Esophagus muscularis mucosa (tissue), 4 donors: ENCODE measurements at places on chromosomes 5 and 9. TPM values are rescaled to one million over a fixed set of nuclear protein-coding genes. Genes with fewer than 3 reads are reported as not detected.

- no peaks in the 10 kb centered on the region for H3K4me1 ChIP-seq
- DNase-seq, result no peak
- no peaks in the 10 kb centered on the region for H3K27me3 ChIP-seq
- no peak overlapping the region for H3K27ac ChIP-seq
These were observed 724.8 kb upstream of the RIOK2 start for GRCh38 chr5:97907646-97908400.

DNA sequence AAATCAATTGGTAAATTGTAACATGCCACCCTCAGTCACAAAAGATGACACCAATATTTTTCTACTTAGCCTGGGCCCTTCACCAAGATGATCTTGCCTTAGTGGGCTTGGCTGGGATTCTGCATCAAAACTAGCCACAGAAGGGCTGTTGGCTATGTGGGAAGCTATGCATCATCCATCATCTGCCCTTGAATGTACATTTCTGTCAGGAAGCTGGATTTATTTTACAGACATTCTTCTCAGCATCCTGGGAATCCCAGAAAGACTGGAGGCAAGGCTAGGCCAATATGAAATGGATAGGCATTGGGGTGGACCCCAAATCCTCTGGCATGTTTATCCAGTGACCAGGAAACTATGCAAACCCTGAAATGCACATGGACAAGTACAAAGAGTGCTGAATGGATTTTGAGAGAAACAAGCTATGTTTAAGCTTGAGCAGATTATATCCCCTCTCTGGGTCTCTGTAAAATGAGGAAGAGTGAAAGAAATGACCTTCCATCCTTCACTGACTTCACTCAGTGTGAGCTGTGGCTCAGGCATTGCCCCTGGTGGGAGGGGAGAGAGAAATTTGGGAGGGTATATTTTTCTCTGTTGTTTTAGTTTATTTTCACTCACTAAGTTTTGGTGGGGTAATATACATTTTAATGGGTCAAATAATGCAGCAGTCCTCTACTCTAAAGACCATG is 283.6 kb downstream of the EBF1 start:
- no peaks in the 10 kb centered on the region for H3K27me3 ChIP-seq
- DNase-seq, result peak; percentile 57
- no peaks in the 10 kb centered on the region for H3K36me3 ChIP-seq

GRCh38 chr9:105205787-105206495 is 38.5 kb upstream of the SLC44A1 start:
- H3K4me1 ChIP-seq, result peaks cover 22% of the 10 kb centered on the region
- H3K36me3 ChIP-seq, result no peaks in the 10 kb centered on the region
- no peaks in the 10 kb centered on the region for H3K27me3 ChIP-seq
- DNase-seq, result no peak
- peak overlapping the region; percentile 78 for H3K27ac ChIP-seq
- no peak overlapping the region for H3K4me3 ChIP-seq

DNA sequence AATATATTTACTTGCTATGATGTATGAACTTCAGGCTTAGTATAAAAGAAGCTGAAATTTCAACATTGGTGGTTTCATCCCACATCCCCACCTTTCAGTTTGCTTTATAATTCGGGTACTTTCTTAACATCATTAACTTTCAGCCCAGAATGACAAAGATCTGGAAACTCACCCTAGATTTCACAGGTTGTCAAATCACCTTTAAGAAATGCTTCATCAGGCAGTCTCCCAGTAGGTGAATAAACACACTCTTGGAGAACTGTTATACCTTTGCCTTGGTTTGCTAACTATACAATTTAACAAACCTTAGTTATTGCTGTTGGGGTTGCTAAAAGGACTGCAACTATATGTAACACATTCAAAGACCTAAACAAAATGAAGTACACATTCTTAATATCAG is 54.4 kb downstream of the MLANA start:
- H3K27me3 ChIP-seq, result no peaks in the 10 kb centered on the region
- H3K4me3 ChIP-seq, result no peak overlapping the region
- no peaks in the 10 kb centered on the region for H3K36me3 ChIP-seq
- H3K4me1 ChIP-seq, result peaks cover 8% of the 10 kb centered on the region
- no peak overlapping the region for H3K27ac ChIP-seq
- DNase-seq, result no peak

SLC45A2 gene
- total RNA-seq, result not detected

DNA sequence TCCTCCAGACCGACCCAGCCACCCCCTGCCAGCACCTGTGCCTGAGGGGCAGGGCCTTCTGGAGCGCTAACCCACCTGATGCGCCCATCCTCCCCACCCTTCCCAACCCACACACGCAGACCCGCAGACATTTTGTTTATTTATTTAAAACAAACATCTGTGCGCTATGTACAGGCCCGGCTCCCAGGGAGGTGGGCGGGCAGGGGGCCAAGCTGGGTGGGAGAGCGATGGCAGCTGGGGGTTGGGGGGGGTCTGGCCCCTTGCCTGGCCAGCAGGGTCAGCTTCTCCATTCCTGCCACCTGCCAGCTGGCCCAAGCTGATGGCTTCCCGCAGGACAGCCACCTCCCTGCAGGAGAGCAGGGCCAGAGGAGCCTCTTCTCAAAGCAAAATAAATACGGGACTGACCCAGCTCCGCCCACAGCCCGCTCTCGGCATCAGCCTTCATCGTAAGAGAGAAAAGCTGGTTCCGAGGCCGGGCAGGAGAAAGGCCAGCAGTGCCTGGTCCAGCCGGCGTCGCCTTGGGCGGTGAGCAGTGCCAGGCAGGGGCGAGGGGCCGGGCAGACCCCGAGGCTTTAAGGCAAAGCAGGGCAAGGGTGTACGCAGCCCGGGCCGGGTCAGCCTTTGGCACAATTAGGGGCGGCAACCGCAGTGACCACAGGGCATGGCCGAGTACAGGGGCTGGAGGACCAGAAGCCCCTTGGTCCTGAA is 10.9 kb upstream of the CLIC3 start:
- peaks cover 12% of the 10 kb centered on the region for H3K4me1 ChIP-seq
- no peak for DNase-seq
- peaks cover 12% of the 10 kb centered on the region for H3K36me3 ChIP-seq

DNA sequence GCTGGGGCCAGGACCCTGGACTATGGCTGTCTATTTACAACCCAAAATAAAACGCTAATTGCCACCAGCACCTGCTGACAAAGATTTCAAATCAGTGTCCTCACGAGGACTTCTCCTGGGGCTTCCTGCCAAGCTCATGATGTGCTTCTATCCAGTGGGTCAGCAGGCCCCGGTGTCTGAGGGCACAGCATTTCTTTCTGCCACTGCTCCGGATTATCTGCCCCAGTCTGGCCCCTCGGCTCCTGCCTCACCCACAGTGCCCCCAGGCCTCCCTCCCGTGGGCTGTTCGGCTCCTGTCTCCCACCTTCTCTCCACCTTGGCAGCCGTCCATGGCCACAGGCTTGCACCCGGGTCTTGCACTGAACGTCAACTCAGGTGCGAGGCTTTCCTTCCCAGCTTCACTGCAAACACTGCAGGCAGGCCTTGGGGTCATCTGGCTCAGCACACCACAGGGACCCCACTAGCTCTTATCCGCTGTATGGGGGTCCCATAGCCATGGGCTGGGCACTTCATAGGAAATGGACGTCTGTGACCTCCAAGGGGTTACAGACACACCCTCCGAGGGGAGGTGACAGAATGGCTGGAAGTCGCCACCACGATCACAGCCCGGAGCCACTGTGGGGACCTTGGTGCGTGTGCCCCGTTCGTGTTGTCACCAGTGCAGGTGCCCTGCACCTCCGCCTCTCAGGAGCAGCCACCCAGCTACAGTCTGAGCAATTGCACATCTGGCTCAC is 43.8 kb upstream of the FCN1 start:
- H3K4me1 ChIP-seq, result peaks cover 6% of the 10 kb centered on the region
- no peaks in the 10 kb centered on the region for H3K36me3 ChIP-seq
- no peak overlapping the region for H3K27ac ChIP-seq

- no peak for DNase-seq
- H3K4me1 ChIP-seq, result no peaks in the 10 kb centered on the region
- no peak overlapping the region for H3K4me3 ChIP-seq
These were observed 93.1 kb upstream of the FTMT start for GRCh38 chr5:121758615-121759014.

PRUNE2 gene
- 586 TPM for total RNA-seq

DNA sequence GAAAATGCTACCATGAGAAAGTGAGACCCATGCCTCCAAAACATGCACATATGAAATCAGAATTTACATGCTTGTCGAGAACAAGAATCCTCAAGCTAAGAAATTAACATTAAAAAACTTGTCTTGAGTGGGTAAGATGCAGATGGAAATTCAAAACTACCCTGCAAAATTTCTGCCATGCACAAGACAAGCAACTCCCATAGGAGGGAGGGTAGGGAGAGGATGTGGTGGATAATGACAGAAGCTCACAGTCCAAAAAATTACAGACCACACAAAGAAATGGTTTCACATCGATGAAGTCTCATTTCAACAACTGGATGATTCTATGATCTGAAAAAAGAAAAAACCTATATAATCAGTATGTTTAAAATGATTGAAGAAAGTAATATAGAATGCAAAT is 319.9 kb upstream of the PTGER4 start:
- no peaks in the 10 kb centered on the region for H3K4me1 ChIP-seq
- no peak overlapping the region for H3K4me3 ChIP-seq
- DNase-seq, result no peak
- H3K27ac ChIP-seq, result no peak overlapping the region
- H3K36me3 ChIP-seq, result no peaks in the 10 kb centered on the region

DNA sequence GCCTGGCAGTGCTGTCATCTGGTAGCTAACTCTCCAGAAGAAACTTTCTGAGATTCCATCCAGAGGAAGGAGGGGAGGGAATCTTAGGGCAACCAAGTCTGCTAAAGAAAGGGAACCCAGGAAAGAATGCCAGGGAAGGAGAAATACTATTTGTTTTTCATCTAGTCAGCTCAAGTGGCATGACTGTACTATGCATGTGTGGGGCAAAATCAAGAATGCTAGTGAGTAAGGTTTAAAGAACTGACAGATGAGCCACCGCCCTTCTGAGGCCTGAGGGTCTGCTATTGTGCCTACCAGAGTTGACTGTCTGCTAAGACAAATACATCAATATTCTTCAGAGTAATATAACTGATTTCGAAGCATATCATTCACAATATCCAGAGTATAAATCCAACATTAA is 204.2 kb downstream of the SLC12A2 start:
- H3K27me3 ChIP-seq, result no peaks in the 10 kb centered on the region
- H3K27ac ChIP-seq, result no peak overlapping the region
- no peaks in the 10 kb centered on the region for H3K4me1 ChIP-seq

GRCh38 chr9:132983491-132984201 is 5.2 kb downstream of the GFI1B start:
- peaks cover 8% of the 10 kb centered on the region for H3K27me3 ChIP-seq
- no peaks in the 10 kb centered on the region for H3K4me1 ChIP-seq
- no peak overlapping the region for H3K4me3 ChIP-seq
- H3K27ac ChIP-seq, result no peak overlapping the region
- H3K36me3 ChIP-seq, result no peaks in the 10 kb centered on the region

- H3K4me3 ChIP-seq, result no peak overlapping the region
- H3K27ac ChIP-seq, result no peak overlapping the region
- no peaks in the 10 kb centered on the region for H3K27me3 ChIP-seq
- H3K4me1 ChIP-seq, result peaks cover 32% of the 10 kb centered on the region
- no peaks in the 10 kb centered on the region for H3K36me3 ChIP-seq
These were observed 35.8 kb upstream of the SPRY4 start for GRCh38 chr5:142360607-142361120.

DNA sequence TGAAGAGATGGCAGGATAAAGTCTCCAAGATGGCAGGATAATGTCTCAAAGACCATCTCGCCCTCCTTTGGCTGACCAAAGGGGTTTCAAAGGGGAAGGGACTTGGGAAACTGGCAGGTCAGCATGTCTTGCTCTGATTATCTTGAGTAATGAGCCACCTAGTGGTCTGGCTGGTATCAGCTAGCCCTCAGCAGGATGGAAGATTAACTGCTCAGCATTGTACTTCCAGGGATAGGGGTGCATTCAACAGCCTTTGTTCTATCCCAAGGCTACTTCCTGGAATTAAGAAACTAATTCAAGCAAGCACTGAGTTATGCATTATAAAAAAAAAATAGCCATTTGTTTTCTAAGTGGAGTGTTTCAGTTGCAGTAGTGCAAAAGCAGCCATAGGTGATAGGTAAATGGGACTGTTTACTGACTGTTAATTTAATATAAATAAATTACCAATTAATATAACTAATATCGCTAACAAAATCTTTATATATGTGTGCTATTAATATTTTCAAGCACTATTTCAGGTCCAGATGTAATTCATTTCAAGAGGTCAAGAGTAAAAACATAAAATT is 555.5 kb downstream of the CDH9 start:
- H3K36me3 ChIP-seq, result no peaks in the 10 kb centered on the region
- DNase-seq, result no peak
- H3K27me3 ChIP-seq, result no peaks in the 10 kb centered on the region
- H3K4me1 ChIP-seq, result no peaks in the 10 kb centered on the region
- peak overlapping the region; percentile 44 for H3K4me3 ChIP-seq
- H3K27ac ChIP-seq, result no peak overlapping the region

GRCh38 chr9:89844535-89844934 is 239.7 kb downstream of the GADD45G start:
- peak; percentile 39 for DNase-seq
- no peaks in the 10 kb centered on the region for H3K36me3 ChIP-seq
- H3K27me3 ChIP-seq, result no peaks in the 10 kb centered on the region
- no peak overlapping the region for H3K27ac ChIP-seq
- no peak overlapping the region for H3K4me3 ChIP-seq

DNA sequence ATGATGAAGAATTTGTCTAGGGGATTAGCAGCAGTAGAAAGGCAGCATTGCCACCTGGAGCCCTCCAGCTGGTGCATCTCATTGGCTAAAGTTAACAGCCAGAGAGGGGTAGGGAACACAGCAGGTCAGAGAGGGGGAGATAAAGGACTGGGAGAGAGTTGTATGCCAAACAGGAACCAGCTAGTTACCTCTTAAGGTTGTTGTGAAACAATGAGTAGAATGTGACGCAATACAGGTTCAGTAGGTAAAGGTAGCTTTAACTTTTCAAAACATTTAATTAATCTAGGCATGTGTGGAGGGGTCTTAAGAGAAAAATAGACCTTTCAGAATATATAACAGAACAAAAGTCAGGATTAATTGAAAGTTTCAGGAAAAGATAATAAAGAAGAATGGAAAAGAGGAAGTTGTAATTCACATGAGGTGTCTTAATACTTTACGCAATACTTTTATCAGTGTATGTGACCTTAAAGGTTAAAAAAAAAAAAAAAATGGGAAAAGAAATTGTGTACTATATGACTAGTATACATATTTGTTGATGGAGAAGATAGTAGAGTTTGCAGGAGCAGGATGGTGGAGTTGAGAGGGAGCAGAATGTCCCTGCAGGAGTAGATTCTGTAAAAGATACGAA is 14.3 kb downstream of the FBXO38 start:
- H3K36me3 ChIP-seq, result peaks cover 54% of the 10 kb centered on the region
- H3K4me3 ChIP-seq, result no peak overlapping the region
- H3K27ac ChIP-seq, result no peak overlapping the region
- DNase-seq, result no peak
- no peaks in the 10 kb centered on the region for H3K27me3 ChIP-seq
- H3K4me1 ChIP-seq, result peaks cover 13% of the 10 kb centered on the region
